NCI-H524 (cell line): ENCODE measurements at places on chromosomes 5 and 9.

GRCh38 chr5:891117-891836 is 1.3 kb downstream of the BRD9 start:
- DNase-seq, result no peak

GRCh38 chr5:177307544-177308363 is 3.9 kb downstream of the MXD3 start:
- DNase-seq, result no peak

- DNase-seq, result no peak
Measured at GRCh38 chr9:36218411-36218901, 27.7 kb downstream of the CLTA start.

DNA sequence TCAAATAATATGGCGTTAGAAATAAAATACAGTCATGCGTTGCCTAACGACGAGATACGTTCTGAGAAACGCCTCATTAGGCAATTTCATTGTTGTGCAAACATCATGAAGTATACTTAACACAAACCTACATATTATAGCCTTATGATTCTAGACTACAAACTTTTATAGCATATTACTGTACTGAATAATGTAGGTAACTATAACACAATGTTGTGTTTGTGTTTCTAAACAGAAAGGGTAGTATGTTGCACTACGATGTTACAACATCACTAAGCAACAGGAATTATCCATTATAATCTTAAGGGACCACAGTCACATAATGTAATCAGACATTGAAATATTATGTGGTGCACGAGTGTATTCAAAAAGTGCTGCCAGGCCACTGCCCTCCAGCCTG is 3.0 kb upstream of the SMC2 start:
- no peak for DNase-seq

GRCh38 chr5:137262818-137263217 is 236.3 kb downstream of the SPOCK1 start:
- DNase-seq, result no peak

GRCh38 chr9:93316726-93317494 is 133.0 kb downstream of the WNK2 start:
- no peak for DNase-seq

GRCh38 chr5:103942587-103943186 is 380.1 kb upstream of the NUDT12 start:
- no peak for DNase-seq

DNA sequence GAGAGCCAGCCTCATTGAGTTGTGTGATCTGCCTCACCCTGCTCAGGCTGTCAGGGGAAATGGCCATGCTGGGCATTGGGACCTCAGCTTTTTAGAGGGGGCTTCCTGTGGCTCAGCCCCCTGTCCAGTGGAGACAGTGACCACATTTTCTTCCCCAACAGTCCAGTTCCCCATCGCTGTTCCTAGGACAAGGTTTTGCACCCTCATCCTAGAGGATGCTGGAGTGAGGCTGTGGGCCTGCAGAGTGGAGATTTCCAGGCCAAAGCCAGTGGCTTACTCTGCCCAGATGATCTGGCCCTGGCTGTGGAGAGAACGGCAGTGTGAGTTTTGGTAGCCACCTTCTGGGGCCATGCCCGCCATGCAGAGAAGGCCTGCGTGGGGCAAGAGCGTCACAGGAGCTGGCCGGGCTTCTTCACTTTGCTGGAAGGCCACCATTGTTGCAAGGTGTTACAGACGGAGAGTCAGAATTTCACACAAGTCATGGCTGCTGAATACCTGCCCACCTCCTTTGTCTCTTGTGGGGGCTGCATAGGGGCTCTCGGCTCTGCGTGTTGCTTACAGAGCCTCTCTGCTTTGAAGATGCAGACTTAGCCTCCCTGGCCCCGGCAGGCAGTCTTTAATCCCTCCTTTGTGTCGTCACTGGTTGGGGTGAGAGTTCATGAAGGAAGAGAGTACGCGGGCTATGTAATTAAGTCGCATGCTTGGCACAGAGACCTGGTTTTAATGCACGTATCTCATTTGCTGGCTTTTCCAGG is 35.2 kb upstream of the PITX1 start:
- no peak for DNase-seq

DNA sequence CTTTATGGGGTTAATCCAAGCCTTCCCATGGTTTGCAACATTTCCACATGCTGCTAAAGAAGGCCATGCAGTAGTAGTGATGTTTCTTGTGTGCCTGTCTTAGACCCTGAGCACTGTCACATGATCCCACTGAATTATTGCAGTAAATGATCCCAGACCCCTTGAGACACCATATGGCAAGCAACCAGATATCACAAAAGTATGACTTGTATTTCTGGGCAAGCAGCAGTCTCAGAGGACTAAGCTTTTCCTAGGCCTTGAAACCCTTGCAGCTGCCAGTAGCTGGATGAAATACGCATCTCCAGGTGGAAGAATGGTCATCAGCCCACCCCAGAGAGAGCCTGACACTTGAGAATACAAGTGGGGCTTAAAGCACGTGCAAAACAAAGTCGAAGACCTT is 41.8 kb downstream of the CDO1 start:
- DNase-seq, result peak; percentile 86

- DNase-seq, result no peak
Measured at GRCh38 chr9:90343366-90343765, 299.3 kb downstream of the DIRAS2 start.

GRCh38 chr9:29129763-29130162 is 1556.5 kb upstream of the C9orf72 start:
- DNase-seq, result no peak

- DNase-seq, result no peak
Measured at GRCh38 chr9:107281922-107282667, 984 bp upstream of the RAD23B start.

- DNase-seq, result no peak
Measured at GRCh38 chr9:122402874-122403273, 32.0 kb downstream of the PTGS1 start.

DNA sequence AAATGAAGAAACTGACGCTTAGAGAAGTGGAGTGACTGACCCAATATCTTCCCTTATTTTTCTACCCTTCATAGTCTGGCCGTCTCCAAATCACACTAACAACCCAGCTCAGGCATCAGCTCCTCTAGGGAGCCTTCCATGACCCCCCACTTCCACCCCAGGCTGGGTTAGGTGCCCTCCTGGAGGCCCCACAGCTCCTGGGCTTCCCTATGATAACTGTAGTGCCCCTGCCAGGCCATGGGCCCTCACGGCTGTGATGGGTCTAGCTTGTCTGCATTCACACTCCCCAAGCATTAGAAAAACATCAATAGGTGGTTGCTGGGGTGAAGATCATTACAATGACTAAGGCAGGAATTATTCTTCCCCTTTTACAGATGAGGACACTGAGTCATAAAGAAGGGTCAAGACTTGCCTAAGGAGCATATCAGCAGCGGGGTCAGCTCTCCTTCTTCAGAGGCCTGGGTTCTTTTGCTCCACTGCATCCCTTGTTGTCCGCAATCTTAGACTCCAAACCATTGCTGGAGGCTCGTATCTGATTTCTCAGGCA is 7.3 kb downstream of the CORO2A start:
- DNase-seq, result no peak

- no peak for DNase-seq
Measured at GRCh38 chr5:128466554-128466953, 71.5 kb downstream of the FBN2 start.

GRCh38 chr9:36345103-36345846 is 54.8 kb downstream of the RNF38 start:
- DNase-seq, result no peak

- DNase-seq, result no peak
Measured at GRCh38 chr5:163534492-163535094, 29.2 kb downstream of the MAT2B start.

- no peak for DNase-seq
Measured at GRCh38 chr9:21392270-21392669, 7.1 kb upstream of the IFNA2 start.

GRCh38 chr5:119752921-119753886 is 123.8 kb downstream of the FAM170A start:
- DNase-seq, result no peak

DNA sequence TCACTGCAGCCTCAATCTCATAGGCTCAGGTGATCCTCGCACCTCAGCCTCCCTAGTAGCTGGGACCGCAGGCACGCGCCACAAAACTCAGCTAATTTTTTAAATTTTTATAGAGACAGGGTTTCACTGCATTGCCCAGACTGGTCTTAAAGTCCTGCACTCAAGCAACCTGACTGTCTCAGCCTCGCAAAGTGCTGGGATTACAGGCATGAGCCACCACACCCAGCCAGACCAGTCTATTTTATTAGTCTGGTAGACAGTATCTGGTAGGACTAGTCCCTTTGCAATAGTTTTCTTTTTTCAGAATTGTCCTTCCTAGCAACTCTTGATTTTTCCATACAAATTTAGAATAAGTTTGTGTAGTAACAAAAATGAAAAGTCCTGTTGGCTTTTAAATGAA is 14.1 kb upstream of the GPR150 start:
- no peak for DNase-seq

DNA sequence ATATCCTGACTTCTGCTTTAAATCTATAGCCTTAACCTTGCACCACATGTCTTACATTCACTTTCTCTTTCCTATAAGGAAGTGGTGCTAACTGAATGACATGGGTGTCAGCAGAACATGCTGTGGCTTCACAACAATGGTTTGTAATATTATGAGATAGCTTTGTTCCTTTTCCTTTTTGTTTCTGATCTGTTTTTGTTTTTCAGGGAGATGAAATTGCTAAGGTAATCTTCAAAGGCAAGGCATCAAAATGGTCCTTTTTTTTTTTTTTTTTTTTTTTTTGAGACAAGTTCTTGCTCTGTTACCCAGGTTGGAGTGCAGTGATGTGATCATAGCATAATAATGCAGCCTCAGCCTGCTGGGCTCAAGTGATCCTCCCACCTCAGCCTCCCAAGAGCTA is 53.6 kb upstream of the RANBP6 start:
- no peak for DNase-seq

DNA sequence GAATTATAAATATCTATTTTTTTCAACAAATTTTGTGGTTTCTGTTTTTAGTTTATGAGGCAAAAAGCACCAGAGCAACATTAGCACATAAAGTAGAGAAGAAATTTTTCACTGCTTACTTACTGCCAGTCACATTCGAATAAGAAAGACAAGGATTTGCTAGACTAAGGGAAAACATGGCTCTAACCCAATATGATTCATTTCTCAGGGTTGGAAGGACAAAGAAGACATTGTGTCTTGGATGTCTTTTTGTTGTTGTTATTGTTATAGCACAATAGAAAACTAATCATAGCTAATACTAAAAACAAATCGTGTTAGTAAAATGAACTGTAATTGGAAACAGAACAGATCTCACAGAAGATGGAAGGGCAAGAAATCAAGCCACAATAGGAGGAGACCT is 90.9 kb upstream of the SLCO6A1 start:
- no peak for DNase-seq

GRCh38 chr9:37293664-37294524 is 128.6 kb upstream of the GRHPR start:
- DNase-seq, result peak; percentile 60
